ENCODE measurements at places on chromosomes 3 and 15.

- DNase-seq = no peak
These were observed 321.8 kb downstream of the CTNNB1 start for GRCh38 chr3:41521010-41521655.

DNA sequence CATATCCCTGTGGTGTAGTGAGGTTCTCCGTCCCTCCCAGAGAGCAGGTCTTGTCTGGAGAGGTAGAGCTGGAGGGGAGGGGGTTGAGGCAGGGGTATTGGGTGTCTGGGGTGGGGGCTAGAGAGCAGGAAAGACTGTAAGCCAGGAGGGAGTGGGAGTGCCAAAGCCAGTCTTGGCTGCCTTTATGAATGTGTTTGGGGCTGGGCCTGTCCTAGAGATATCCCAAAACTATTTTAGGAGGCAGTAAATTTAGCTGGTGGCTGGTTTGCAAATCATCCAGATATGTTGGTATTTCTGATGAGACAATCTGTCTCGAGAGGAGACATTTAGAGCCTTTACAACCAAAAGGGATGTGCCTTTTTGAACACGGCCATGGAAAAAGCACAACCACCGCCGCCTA lies 166.6 kb downstream of the TLE3 start:
- no peak for DNase-seq

- DNase-seq = no peak
These were observed 36.1 kb downstream of the BNC1 start for GRCh38 chr15:83248151-83249029.

- DNase-seq = no peak
These were observed 158.7 kb upstream of the NANOGP8 start for GRCh38 chr15:35243758-35244157.

DNA sequence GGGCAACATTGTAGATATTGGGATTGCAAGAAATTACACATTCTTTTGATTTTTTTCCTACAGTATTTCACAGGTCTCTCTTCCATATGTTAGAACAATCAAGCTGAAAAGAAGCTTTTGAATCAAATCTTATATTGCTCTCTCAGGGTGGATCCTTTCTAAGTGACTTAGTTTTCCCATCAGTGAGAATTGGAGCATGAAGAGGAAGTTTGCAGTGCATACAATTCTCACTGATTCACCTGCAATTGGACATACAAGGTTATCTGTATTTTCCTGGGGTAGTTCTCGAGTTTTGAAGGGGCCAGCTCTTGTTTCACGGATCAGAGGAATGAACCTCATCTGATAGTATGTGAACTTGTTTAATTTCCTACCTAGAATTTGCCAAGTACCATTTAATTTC lies 150.8 kb downstream of the PEX5L start:
- no peak for DNase-seq

All from stimulated activated CD8-positive, alpha-beta memory T cell treated with anti-CD3 and anti-CD28 coated beads, Interleukin-15, amount 100 ng/mL, for 24 hours (primary cell).